ENCODE measurements at places on chromosomes 6 and 20.

GRCh38 chr20:37469531-37469930 lies 51.5 kb upstream of the NNAT start:
- DNase-seq: no peak

- no peak for DNase-seq
Measured at GRCh38 chr6:33116417-33116816, 40.6 kb downstream of the HLA-DPB1 start.

DNA sequence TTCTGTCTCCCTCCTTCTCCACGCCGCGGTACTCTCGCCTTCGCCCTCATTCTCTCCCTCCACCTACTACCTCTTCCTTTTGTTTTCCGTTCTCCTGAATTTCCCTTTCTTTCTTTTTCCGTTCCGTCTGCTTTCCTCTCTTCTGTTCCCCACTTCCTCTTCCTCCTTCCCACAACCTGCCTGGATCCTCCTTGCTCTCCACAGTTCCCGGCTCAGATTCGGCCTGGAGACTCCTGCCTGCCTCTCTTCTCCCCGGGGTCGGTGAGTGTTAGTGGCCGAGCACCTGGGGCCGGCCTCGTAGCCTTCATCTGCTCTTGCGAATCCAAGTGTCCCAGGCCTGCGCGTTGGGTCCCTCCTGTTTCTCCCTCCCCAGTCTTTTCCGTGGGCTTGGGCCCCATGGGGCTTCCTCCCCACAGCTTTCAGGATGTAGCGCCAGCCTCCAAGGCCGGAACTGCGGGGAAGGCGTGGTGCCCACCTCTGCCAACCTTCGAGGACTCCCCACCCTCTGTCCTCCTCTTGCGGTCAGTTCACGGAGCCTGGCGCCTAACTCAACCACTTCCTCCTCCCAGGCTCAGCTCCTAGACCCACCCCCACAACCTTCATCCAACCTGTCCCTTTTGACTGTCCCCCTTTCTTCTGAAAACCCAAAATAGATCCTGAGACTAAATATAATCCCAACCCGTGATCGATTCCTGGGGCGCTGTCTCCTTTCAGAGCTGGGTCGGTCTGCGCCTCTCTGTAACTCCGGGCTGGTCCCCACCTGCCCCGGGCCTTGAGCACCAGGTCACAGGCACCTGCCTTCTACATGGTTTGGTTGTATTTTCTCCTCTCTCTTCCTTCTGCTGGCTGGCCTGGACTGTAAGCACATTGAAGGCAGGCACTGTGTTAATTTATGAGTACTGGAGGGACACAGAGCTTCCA lies 6.8 kb downstream of the NRN1 start:
- DNase-seq: no peak

DNA sequence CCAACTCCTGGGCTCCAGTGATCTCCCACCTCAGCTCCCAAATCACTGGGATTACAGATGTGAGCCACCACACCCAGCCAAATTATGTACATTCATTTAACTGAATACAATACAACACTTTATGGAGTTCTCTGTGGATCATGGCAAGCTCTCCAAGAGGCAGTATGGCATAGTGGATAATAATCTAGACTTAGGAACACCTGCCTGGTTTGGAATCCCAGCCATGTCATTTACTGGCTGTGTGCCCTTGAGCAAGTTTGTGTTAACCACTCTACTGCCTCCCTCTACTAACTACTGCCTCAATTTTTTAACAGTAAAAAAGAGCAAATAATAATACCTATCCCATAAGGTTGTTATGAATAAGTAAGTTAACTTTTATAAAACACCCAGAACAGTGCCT lies 1.9 kb upstream of the ETV7 start:
- no peak for DNase-seq

DNA sequence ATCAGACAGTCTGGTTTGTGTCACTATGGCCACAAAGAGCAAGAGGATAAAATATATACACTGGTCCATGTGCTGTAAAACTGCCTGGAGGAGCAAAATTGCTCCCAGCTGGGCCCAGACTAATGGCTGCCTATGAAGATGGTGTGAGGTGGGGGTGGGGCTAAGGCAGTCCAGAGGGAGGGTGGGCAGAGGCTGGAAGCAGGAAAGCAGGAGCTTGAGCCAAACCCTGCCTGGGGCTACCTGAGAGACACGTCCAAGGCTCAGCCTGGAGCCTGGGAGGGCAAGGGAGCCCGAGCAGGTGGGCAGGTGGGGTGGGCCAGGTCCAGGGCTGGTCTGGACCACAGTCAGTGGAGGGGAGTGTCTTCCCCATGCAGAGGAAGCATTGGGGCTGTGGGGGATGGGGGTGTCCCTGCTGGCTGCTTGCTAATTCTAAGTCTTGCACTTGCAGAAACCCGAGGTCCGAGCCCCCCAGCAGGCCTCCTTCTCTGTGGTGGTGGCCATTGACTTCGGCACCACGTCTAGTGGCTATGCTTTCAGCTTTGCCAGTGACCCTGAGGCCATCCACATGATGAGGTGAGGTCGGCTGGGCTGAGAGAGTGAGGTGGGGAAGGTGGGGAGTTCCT lies 9.5 kb downstream of the HSPA12B start:
- no peak for DNase-seq

GRCh38 chr6:50986319-50986718 lies 167.6 kb downstream of the TFAP2B start:
- no peak for DNase-seq

Measured in GM18507 (cell line).